ENCODE measurements at places on chromosomes 11 and 22.

GRCh38 chr11:7208391-7208790, 43.3 kb upstream of the SYT9 start:
- DNase-seq: no peak

DNA sequence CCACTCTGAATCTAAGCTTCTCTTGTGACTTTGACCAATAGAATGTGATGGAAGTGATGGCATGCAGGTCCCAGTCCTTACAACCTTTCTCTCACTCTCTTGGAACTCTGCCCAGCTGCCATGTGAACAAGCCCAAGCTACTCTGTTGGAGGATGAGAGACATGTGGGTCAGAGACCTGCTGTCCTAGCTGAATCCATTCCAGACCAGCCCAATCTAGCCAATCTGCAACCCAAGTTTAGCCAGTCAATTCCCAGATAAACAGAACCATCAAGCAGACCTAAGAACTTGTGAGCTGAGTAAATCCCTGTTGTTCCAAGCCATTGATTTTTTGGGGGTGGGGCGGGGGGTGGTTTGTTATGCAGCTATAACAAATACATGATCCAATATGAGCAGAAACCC, 69.2 kb upstream of the GRK3 start:
- DNase-seq: no peak

DNA sequence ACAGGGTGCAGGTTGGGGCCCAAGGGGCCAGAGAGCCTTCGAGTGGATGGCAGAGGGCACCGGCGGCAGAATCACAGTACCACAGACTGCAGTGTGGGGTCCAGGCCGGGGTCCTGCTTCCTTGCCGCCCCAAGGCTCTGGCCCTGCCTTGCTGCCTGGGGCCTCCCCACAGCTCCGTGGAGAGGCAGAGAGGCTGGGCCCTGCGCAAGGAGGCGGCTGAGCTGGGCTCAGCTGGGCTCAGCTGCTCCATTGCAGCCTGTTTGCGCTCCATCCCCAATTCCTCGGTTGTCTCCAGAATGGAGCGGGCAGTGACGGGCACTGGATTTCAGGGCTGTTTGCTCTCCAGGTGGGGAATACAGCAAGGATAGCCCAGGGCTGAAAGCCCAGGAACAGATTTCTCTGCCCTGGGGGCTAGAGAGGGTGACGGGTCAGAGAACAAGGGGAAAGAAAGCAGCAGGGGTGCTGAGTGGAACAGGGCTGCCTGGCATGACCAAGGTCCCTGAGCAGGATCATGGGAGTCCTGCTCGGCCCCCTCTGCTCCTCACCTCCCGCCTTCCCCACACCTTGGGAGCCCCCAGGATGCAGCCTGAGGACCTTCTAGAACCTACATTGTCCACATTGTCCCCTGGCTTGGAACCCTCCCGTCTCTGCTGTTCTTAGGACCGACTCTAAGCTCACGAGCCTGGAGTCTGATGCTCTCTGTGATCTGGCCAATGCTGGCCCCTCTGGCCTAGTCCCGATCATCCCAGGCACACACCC, 18.9 kb downstream of the MRGPRG start:
- no peak for DNase-seq

- no peak for DNase-seq
Measured at GRCh38 chr22:19693981-19694670, 20.2 kb upstream of the SEPTIN5 start.

DNA sequence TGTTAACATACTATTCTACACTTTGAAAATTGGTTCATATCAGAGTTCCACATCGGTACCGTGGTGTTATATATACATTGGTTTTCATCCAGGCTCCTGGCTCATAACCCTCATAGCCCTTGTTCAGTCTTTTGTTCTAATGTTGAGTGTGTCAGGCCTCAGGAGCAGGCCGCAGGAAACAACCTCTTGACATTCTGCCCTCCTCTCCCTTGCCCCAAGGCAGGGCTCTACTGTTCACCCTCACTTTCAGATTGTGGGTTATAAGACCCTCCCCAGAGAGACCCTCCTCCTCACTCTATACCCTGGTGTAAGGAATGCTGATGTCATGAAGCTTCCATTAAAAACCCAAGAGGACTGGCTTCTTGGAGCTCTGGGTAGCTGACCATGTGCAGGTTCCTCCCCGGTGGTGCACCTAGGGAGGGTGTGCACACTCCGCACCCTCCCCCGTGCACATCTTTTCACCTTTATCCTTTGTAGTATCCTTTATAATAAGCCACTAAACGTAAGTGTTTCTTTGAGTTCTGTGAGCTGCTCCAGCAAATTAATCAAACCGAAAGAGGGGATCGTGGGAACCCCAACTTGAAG, 12.1 kb downstream of the SSH3 start:
- DNase-seq: no peak

- no peak for DNase-seq
Measured at GRCh38 chr11:33390944-33391892, 134.0 kb downstream of the HIPK3 start.

DNA sequence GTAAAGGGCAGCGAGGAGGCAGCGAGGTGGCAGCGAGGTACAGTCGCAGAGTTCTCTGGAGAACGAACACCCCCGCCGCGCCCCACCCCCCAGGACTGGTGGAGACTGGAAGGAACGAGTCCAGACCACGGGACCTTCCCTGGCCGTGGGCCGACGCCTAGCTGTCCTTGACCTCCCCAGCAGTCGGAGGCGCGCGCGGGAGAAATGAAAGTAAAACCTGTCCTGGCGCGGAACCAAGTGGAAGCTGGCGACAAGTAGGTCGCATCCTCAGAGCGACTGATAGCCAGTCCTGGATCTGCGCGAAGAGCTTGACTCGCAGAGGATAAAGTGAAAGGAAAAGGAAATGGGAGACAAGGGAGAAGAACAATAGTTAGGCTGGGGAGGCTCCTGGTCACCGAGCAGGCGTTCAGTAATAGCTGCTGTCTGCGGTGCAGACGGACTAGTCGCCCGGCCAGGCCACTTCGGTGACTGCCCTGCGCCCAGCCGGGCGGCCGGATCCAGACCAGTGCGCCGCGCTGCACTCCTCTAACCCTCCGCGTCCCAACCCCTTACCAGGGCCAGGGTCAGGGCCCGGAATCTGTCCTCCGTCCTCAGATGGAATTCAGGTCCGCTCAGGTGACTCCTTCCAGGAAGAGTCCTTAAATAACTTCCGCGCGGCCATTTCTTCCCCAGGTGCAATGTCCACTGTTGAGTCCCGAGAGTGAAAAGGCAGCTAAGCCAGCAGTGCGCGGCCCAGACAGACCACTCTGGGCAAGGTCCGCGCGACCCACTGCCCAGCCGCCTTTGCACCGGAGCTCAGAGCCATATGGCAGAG, 1.9 kb upstream of the ADM start:
- DNase-seq: no peak

DNA sequence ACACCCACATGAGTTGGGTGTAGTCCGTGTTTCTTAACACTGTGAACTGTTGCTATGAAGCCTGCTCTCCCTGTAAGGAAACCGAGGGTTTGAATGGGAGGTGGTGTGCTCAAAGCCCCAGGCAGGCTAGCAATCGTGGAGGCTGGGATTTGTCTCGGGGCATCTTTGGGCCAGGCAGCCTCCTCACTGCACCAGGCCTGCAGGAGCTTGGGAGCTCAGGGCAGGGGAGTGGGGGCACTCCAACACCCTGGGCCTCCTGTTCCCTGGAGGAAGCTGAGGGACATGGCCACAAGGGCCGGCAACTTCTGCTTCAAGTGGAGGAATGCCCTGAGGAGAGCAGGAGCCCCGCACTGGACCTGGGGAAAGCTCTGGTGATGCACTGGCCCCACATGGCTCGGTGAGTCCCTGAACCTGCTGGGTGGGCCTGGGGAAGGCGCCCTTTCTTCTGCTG, 164.7 kb upstream of the B3GAT1 start:
- DNase-seq: no peak

Measured in stimulated activated CD8-positive, alpha-beta memory T cell treated with anti-CD3 and anti-CD28 coated beads, Interleukin-7, amount 100 ng/mL, for 24 hours (primary cell).